ENCODE measurements at places on chromosomes 2 and 18.

- no peak for DNase-seq
Observed at GRCh38 chr2:232925153-232925820, 55.2 kb downstream of the SNORC start.

DNA sequence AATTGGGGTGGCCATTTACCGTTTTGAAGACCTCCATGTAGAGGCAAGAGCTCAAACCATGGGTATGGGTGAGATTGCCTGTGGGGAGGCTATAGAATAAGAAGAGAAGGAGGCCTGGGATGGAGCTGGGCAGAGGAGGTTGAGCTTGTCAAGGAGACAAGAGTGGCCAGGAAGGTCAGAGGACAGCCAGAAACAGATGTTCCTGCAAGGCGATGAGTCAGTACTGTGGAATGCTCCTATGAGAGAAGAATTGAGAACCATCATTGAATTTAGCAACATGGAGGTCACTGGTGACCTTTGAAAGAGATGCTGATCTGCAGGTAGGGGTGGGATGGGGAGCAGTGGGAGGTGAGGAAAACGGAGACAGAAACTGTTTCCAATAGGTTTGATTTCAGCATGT is 3.5 kb downstream of the ACSL3 start:
- no peak for DNase-seq

DNA sequence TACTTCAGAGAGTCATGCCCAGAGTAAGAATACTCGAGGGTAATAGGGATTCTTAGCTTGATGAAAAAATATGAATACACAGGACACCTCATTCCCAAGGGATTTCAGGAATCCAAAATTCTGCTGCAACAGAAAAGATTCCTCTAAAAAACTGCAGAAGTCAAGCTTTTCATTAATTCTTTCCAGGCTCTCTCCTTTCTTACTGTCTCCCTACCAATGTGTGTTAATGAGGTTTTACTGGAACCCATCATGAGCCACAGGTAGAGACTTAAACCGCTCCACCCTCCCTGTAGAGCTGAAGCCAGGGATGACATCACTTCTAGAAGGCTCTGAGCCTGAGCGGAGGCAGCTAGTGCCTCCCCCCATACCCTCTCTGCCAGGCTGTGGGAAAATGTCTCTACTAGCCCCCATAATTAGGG is 3.4 kb downstream of the SDC1 start:
- DNase-seq: no peak

DNA sequence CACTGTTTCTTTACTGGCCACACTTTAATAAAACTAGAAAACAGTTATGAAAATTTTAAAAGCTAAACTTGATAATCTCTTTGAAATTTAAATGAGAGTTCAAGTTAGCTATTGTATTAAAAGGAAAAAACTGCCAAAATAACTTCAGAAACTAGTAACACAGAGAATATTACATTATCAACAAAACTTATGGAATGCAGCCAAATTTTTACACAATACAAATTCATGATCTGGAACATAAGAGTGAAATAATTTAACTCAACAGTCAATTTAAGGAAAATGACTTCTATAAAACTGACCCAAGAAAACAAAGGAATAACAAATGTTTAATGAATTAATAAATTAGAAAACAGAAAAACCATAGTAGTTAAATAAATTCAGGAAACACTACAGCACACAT is 65.0 kb downstream of the TCF4 start:
- no peak for DNase-seq

GRCh38 chr2:14778015-14778414 is 145.5 kb downstream of the LRATD1 start:
- DNase-seq: no peak

DNA sequence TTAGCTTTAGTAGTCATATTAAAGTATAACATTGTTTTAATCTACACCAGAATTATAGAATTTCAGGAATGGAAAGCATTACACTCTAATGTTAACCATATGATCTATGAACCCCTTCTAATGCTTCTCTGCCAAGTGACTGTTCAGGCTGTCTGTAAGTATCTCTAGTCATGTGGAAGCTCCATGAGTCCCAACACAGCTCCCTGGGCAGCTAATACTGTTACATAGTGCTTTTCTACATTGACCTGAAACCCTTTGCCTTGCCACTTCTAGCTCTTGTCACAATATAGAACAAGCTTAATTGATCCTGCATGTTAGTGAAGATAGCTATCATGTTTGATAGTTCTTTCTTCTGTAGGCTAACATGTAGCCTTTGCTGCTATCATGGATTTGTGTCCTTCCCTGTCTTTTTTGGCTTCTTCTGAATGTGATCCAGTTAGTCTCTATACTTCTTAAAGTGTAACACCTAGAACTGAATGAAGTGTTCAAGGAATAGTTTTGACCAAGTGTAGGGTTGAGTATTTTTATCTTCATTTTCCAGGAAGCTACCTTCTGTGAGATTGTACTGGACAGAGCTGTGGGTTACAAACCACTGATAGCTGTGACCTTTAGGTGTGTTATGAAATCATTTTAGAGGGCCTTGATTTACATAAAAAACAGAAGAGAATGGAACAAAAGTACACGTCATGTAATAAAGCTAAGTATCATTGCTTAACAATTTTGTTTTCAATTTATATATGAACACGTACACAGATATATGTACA is 23.7 kb downstream of the BABAM2 start:
- DNase-seq: no peak

DNA sequence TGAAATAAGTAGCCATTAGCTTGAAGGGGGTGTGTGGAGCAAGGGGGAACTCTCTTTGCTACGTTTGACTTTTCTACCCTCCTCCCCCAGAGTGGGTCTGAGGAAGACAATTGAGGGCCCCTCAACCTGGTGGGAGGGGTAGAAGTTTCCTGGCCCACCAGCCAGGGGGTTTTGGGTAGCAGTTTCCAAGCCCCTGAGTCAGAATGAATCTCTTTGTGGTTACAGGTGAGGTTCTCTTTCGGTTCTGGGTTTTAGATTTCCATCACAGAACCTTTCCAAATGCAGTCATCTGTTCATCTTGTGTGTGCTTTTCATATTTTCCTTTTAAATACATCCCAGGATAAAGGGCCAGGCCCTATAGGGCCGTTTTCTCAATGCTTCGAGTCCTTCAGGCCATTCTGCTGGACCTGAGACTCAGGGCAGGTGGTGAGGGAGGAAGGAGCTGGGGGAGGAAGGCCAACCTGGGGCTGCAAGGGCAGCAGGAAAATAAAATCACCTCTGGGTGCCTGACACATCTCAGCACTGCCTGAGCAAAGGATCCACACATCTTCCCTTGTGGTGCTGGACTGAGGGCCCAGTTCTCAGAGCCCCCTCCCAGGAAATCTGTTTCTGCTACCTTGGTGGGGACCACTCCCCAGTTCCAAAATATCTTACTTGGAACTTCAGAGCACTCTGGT is 4.7 kb downstream of the LBH start:
- peak; percentile 41 for DNase-seq

GRCh38 chr2:73037947-73038585 is 33.4 kb downstream of the SFXN5 start:
- no peak for DNase-seq

DNA sequence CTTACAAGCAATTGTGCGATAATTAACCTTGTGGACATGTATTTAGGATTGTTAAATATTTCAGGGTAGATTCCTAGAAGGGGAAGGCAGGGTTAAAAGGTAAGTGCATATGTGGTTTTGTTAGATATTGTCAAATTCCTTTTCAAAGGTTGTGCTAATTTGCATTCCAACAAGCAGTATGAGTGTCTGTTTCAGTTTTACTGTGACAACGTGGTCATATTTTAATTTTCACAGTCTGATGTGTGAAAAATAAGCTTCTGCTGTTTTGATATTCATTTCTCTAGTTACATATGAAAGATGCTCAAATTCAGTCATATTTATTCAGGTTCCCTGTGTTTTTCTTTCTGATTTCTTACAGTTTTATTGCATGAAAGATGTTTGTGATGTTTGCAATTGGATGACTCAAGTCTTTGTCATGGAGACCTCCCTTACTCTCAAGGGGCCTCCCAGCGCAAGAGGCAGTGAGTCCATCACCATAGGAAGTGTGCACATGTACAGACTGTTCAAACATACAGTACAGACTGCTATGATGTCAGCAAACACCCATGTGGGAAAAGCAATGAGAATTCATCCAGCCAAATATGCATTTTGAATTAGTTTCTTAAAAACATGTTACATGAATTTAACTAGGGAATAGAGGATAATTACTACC is 310.8 kb downstream of the GALR1 start:
- DNase-seq: no peak

- no peak for DNase-seq
Observed at GRCh38 chr18:3260995-3261372, 949 bp upstream of the MYL12B start.

DNA sequence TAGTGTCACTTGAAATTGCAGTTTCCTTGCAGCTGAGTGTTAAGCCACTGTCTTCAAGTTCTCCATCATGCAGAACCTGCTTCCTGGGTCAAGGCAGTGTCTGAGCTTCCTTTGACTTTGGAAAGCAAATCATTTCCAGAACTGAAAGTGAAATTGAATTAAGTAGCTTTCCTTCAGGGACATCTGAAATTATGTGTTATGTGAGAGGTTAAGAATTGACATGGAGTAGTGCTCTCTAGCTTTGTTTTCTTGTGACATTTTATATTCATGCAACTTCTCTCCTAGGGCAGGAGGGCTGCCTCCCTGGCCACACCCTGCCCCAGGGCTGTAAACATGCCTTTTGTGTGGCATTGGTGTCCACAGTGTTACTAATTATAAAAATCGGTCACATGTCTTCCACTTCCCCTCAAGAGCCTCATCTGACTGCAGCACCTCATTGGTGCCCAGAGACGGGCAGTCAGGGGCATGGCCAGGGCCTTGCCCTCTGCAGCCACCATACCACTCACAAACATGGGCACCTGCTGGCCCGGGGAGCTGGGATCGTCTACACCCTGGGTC is 14.4 kb downstream of the RAB12 start:
- peak; percentile 3 for DNase-seq

- no peak for DNase-seq
Observed at GRCh38 chr2:127932199-127932876, 46.6 kb upstream of the AMMECR1L start.

DNA sequence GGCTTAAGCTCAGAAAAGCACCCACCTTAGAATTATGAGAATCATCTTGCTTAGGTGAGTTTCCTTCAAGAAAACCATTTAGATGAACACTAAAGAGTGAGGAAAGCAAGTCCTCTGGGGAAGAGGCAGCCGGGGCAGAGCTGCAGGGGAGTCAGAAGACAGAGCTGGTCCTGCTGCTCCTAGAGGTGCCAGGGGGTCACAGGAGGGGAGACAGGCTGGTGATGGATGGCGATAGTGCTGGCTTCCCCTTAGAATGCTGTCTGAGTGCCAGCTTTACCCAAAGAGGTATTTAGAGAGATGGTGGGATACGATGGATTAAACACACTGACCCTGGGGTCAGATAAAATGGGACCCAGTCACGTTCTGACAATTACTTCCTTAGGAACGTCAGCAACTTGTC is 269.4 kb downstream of the TDRD15 start:
- no peak for DNase-seq

DNA sequence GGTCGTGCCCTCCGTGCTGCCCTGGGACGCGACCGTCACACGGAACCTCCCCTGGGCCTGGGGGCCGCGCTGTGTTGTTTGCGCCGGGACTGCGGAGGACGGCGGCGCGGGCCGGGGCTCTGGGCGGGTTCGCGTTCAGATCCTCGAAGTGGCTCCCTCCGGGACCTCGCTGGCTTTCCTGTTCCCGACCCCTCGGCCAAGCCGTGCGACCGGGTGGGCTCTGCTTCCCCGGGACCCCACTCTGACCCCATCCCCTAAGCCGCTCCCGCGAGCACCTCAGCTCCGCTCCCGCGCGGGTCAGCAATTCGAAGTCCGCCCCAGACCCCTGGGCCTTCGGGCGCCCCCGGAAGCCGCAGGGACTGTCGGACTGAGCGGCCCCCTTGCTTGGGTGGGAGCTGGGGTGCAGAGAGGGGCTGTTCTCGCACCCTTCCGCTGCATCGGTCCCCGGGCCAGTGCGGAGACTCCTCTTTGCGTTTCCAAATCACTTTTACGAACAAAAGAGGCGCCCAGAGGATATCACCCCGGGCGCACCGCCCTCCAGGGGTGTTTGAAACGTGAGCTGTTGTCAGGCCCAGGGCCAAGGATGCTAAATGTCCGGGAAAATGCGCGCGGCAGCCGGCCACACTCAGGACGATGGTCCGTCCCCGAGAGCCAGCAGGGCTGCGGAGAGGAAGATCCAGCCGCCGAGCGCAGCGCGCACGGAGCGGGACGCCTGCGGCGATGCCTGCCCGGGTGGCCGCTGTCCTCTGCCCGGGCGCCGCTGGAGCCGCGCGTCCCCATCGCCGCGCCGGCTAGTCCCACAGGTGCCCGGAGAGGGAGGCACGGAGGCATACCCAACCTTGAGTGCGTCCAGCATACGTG is 73.5 kb downstream of the ZCCHC2 start:
- no peak for DNase-seq

GRCh38 chr2:238816291-238816690 is 31.6 kb upstream of the TWIST2 start:
- no peak for DNase-seq

GRCh38 chr2:240463274-240463865 is 27.9 kb downstream of the GPC1 start:
- no peak for DNase-seq

- DNase-seq: no peak
Observed at GRCh38 chr2:167253025-167253424, 364.7 kb downstream of the XIRP2 start.

DNA sequence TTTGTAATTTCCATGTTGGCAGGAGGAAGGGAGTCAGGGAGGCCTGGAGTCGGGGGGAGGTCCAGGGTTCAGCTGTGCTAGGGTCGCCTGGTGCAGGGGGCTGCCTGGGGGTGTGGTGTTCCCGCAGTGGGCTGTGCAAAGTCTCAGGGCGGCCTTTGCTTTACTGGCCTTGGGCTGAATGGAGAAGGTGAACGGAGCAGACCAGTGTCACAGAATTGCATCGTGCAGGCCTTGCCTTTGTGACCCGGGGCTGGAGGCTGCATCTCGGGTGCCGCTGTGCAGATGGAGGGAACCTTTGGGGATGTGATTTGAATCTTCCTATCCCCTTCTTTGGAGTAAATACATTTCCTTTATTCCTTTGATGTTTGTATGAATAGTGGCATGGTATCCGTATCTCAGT is 8.8 kb downstream of the SNTG2 start:
- DNase-seq: no peak

DNA sequence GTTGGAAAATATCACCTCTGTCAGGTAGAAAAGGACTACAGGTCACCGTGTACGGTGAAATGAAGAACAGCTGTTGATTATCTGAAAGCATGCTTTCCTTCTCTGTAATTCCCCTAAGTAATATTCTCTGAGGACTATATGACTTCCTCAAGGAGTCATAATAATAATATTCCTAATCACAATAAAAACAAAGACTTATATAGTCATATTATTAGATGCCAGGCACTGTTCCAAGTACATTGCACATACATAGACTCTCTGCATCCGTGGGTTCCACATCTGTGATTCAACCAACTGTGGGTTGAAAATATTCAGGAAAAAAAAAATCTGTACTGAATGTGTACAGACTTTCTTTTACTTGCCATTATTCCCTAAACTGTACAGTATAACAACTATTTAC is 512.4 kb upstream of the ID2 start:
- DNase-seq: no peak

GRCh38 chr2:133977405-133977804 is 276.5 kb upstream of the MGAT5 start:
- no peak for DNase-seq

All from CD4-positive, alpha-beta T cell treated with Interleukin-12 subunit alpha and Interleukin-12 subunit beta, for 1 hour (primary cell).